Activated T-helper 2 cell treated with anti-CD3 and anti-CD28 coated beads, Interferon-gamma antibody, Interleukin-2, Interleukin-4, amounts not matched to agents 10 μg/mL and 5 μg/mL and 100 μg/mL, durations not matched to agents 14 hours and 24 hours and 36 hours (primary cell): ENCODE measurements at places on chromosomes 13 and 19.

DNA sequence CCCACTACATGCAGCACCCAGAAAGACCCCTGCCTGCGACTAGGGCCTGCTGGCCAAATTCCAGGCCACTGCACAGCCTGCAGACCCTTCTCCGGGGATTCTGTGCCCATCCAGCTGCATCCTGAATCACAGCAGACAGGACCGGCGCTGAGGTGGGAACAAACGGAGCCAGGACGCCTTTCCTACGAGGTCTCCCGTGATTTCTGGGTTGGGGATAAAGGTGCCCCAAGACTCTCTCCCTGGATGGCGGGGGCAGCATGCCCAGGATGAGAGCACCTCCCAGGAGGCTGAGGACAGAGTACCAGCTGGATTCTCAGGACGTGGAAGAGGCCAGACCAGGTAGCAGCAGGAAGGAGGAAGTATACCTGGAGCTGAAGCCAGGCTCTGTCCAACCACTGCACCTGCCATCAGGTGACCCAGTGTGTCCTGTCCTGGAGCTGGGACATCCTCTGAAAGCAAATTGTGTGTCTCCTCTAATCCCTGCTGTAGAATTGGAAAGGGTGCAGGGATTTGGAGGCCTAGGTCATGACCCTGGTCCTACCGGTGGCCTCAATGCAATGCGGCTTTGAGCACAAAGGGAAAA lies 3.4 kb upstream of the FUT5 start:
- DNase-seq: no peak

DNA sequence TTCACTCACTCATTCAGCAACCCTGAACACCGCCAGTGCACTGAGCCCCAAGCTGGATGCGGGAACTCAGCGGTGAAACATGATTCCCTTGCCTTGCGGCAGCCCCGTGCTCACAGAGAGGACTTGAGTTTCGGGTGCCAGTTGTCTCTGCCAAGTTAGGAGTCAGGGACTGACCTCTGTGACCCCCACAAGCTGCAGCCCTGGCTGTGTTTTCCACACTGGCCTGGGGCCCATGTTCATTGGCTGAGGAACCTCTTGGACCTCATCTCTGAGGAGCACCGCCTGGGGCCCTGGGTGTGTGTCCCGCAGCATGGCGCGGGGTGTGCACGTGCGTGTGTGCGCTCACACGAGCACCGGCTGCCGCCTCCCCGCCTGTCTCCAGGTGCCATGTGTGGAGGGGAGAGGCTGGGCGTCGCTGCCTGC lies 31.0 kb downstream of the CAPN12 start:
- no peak for DNase-seq

DNA sequence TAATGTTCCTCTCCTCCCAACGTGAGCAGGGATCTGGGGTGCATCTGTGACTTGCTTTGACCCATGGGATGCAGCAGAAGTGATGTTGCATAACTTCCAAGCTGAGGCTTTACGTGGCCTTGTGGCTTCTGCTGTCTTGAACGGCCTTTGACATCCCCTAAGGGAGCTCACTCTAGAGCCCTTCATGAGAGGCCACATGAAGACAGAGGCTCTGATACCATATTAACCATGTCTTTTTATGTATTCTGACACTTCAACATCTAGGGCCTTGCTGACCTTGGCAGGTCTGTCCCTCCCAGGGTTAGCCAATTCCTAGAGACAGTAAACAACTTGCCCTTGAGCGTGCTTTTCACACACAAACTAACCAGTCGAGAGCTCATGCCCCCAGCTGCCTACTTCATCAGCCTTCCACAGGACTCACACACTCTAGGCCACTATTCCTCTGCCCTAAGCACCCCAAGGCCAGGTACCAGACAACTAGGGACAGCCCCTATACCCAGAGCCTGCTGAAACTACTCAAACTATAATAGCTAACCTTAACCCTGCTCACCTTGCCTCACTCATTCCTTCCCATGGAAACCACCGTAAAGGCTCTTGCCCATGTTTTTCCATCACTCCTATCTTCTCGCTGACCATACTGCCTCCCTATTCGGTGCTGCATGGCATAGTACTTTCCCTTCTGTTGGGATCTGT lies 45.4 kb downstream of the CCDC70 start:
- no peak for DNase-seq

GRCh38 chr13:47718556-47718955 lies 282.5 kb downstream of the SUCLA2 start:
- DNase-seq: no peak

DNA sequence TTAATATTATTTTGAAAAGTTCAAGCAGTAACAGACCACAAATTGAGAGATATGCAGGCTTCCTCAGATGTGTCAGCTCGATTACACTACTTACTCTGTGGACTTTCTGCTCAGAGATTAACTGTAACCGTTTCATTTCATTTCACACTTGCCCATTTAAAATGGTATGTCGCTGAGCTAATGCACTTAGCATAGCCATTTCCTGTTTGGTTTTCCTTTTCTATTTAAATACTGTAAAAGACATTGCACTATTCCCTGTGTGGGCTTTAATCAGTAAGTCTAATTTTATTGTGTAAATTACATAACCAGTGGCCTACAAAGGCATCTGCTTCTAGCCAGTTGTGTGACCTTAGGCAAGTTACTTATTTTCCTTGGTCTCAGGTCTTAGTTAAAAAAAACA lies 237.6 kb downstream of the LACC1 start:
- no peak for DNase-seq

DNA sequence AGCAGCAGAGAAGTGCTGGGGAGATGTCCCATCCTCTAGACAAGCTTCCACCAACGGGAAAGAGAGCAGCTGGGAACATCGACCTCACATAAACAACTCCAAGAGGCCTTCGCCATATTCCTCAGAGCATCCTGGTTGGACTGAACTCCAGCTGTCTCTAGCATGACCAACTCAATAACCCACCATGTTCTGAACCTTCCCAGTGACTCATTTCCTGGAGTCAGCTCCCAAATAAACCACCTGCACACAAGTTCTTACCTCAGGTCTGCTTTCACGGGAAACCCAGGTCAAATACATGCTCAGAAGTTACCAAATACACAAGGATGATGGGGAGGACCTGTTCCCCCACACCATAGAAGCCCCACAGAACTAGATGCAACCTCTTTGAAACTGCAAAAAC lies 878.5 kb downstream of the UQCRFS1 start:
- DNase-seq: no peak

- no peak for DNase-seq
Measured at GRCh38 chr13:37187105-37187504, 81.6 kb upstream of the CSNK1A1L start.

- DNase-seq: no peak
Measured at GRCh38 chr19:18208098-18208951, 4.5 kb upstream of the RAB3A start.

DNA sequence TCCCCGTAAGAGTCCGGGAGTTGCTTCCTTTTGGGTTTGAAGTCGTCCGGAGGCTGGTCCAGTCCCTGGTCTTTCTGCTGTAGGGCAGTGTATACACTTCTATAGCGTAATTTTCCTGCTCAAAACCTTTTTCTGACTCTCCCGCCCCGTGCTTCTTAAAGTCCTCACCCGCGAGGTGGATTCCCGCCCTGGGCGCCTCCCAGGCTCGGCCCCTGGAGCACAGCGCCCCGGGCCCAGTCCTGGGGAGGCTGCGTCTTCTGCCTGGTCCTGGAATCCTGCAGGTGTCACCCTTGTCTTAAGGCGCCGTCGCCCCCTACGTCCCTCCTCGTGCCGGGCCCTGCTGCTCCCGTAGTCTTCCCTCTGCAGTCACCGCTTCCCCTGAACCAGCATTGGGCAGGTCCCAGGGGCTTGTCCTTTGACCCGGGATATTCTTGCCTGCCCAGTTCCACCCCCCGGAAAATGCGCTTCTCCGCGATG lies 34.4 kb upstream of the ZNF808 start:
- no peak for DNase-seq

DNA sequence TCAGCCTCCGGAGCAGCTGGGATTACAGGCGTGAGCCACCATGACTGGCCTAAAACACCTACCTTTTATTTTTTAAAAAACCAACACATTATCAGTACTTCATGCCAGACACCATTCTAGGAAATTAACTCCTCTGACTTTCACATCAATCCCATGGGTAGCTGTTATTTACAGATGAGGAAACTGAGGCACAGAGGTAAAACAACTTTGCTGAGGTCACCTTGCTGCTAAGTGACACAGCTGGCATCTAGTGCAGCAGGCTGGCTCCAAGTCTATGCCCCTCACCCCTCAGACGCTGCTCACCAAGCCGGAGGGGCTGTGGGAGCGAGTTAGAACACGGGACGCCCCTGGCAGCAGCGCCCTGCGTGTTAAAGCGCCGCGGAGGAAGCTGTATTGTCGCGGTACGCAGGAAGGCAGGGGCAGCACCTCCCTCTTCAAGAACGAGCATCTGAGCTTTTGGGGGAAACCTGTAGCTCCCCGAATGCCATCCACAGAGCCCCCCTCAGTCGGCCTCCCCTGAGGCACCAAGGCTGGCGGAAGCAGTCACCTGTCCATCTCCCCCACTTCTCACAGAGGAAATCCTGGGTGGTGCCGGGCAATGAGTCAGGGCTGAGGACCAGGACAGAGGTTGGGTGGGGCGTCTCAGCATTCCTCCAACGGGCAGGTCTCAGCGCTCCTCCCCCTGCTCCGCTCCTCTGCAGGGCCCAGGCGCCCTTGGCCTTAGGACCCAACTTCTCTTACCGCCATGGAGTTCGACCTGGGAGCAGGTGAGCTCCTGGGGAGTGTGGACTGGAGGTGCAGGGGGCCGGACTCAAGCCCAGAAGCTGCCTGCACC lies at the start of gene C19orf33:
Gene C19orf33, plus strand, starts transcription at position 735 of the 835 bp plus-strand sequence. Its CDS starts 11 bp downstream, at position 746.
- DNase-seq: no peak

GRCh38 chr13:64457976-64458375 lies 2772.2 kb downstream of the PCDH9 start:
- DNase-seq: no peak

DNA sequence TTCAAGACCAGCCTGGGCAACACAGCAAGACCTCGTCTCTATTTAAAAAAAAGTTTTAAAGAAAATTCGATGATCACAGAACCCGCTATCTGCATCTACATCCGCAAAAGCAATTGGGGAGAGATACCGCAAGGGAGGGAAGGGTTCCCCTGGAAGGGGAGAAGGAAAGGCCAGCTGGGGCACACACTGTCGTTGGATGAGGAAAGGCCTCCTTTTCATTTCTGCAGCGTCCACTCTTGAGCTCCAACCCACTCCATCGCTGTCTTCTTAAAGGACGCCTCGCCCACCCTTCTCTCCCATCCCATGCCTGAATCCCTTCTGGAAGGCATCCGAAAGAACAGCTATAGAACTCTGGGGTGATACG lies 3.2 kb upstream of the PRKCG start:
- DNase-seq: no peak

- no peak for DNase-seq
Measured at GRCh38 chr13:28376604-28377003, 118.3 kb downstream of the FLT1 start.

GRCh38 chr13:42567906-42568305 lies 6.0 kb upstream of the TNFSF11 start:
- no peak for DNase-seq

DNA sequence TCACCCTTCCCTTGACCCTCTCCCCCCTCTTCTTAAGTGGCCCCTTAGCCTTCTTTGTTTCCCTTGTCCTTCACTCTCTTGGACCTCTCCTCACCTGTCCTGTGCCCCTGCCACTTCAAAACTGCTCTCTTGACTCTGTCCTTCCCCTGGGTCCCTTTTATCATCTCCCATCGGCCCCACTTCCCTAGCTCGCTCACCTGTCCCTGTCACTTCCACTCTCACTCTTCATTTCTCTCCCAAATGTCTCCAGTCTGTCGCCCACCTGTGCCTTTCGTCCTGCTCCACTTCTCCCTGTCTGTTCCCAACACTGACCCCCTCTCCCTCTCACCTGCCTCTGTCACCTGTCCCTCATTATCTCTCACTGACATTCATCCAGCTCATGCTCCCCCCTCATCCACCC lies 699 bp downstream of the IFNL1 start:
- DNase-seq: no peak

DNA sequence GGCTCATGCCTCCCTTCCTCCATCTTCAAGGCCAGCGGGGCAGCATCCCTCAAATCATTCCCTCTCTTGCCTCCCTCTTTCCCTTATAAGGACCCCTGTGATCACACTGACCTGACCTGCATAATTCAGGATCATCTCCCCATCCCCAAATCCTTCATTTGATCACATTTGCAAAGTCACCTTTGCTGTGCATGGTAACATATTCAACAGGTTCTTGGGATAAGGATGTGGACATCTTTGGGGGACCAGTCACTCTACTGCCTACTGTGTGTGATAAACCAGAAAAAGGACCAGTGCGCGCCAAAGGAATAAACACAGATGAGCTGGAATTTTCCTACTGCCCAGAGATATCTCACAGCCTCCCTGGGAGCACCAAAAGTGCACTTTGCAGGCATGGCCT lies 7.9 kb downstream of the OPA3 start:
- DNase-seq: no peak

GRCh38 chr13:98599502-98600328 lies 22.8 kb upstream of the STK24 start:
- no peak for DNase-seq

DNA sequence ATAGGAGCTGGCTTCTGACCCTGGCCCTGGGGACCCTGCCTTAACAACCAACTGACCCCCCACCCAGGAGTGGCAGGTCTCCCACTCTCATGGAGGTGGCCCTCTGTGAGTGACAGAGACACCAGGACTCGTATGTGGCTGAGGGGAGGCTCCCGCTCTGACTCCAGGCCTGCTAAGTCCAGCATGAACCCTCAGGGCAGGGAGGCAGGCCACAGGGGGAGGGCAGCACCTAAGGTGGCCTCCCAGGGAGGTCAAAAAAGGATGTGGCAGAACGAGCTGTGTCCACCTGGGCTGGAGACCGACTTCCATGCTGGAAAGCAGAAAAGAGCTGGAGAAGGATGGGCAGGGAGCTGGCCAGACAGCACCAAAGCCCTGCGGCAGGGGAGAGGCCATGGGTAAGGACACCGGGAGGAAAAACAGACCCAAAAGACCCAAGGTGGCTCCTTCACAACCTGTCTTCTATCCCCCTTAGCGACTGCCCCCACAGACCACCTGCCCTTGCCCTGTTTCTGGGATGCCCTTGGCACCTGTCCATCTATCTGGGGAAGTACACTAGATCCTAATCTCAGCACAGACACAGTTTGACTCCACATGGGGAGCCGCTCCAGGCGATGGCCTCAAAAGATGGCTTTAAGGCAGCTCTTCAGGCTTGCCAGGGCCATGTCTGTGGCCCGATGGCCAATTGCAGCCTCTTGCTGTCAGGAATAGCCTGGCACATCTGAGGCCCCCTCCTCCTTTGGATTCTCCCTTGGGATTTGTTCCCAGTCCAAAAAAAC lies 10.5 kb upstream of the SLC35E1 start:
- DNase-seq: no peak

- DNase-seq: no peak
Measured at GRCh38 chr13:85651440-85651839, 147.8 kb downstream of the SLITRK6 start.

GRCh38 chr13:106100171-106100919 lies 435.1 kb downstream of the EFNB2 start:
- no peak for DNase-seq

- DNase-seq: no peak
Measured at GRCh38 chr19:5131031-5131505, 162.2 kb downstream of the KDM4B start.

GRCh38 chr13:94658926-94659597 lies 53.3 kb downstream of the SOX21 start:
- no peak for DNase-seq

GRCh38 chr19:1117654-1118053 lies 13.9 kb downstream of the GPX4 start:
- DNase-seq: no peak

- no peak for DNase-seq
Measured at GRCh38 chr13:23570921-23571315, 706 bp downstream of the TNFRSF19 start.

GRCh38 chr13:113022745-113023574 lies 53.9 kb downstream of the MCF2L start:
- no peak for DNase-seq
